ENCODE measurements at places on chromosomes 13 and 19.

DNA sequence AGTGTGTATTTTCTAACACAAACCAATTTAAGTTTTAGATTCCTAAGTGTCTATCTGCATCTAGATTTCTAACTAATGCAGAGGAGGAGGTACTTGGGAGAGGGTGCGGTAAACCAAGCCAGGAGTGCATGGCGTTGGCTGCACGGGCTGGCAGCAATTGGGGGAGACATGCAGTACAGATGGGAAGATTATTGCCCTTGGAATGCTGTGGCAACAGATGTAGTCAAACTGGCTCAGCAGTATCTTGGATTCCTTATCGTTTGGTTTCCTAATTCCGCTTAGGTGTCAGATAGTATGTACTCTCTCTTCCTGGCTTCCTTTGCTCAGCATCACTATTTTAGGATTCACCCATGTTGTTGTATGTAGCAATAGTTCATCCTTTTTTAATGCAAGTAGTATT lies 29.4 kb upstream of the STK24 start:
- no peak for DNase-seq

GRCh38 chr19:30132343-30133075 lies 190.5 kb downstream of the URI1 start:
- DNase-seq: no peak

DNA sequence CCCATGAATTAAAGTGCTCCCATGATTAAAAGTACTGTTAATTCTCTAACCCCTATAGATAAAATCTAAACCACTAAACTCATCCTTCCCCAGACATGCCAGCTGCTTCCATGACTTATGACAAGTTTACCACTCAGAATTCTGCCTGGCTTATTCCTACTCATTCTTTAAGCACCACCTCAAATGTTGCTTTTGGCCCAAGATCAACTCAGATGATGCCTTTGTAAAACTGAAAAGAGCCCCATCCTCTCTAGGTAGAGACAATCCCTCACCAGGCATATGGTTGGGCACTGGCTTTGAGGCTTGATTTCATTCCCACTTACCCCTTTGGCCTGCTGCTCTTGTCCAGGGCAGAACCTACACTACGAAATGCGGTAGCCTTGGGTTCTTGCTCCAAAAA lies 250.0 kb downstream of the DNAJC15 start:
- no peak for DNase-seq

GRCh38 chr13:33205224-33205623 lies 80.3 kb downstream of the STARD13 start:
- no peak for DNase-seq

GRCh38 chr13:89584058-89584620 lies 1763.3 kb upstream of the MIR17HG start:
- no peak for DNase-seq

GRCh38 chr19:2616741-2617392 lies 85.6 kb downstream of the GNG7 start:
- DNase-seq: peak; percentile 67

DNA sequence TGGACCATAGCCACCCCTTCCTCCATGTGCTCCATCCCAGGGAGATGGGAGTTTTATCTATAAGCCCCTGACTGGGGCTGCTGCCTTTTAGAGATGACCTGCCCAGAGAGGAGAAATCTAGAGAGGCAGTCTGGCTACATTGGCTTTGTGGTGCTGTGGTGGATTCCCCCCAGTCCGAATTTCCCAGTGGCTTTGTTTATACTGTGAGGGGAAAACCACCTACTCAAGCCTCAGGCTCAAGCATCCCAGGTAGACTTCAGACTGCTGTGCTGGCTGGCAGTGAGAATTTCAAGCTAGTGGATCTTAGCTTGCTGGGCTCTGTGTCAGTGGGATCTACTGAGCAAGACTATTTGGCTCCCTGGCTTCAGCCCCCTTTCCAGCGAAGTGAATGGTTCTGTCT lies 1195.7 kb upstream of the PCDH20 start:
- no peak for DNase-seq

DNA sequence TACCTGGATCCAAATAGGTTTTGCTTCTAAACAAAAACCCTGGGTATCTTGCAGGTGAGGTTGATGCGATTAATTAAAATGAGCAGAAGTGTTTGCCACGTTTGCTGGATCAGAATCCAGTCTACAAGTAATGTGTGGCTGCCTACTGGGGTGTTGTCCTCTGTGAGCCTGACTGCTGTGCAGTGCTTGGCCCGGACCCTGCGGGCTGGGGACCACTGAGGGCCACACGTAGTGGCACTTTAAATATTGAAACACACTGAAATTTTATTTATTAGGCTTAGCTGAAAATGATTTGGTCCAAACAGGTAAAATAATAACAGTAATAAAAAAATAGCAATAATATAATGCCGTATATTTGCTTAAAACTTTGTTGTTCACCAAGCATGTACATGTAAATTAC lies 338.0 kb downstream of the MYO16 start:
- no peak for DNase-seq

GRCh38 chr13:19818223-19818842 lies 35.6 kb upstream of the PSPC1 start:
- peak; percentile 40 for DNase-seq

DNA sequence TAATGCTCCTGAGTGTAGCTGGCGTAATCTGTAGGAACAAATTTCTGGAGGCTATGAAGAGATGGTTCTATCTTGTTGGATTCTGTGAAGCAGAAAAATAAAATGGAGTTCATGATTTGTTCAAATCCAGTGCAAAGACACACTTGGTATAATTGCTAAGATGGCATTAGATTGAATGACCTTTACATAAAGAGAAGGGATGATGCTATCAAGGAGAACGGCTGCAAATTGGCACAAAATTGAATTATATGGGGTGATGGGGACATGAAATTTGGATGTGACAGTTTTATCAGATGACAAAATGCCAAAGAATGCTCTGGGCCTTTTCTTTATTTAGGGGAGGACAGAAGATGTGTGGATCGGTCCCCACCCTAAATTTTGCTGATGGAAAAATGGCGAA lies 4.0 kb downstream of the METTL21C start:
- no peak for DNase-seq

GRCh38 chr19:2469102-2469914 lies 6.6 kb upstream of the GADD45B start:
- DNase-seq: peak; percentile 25

DNA sequence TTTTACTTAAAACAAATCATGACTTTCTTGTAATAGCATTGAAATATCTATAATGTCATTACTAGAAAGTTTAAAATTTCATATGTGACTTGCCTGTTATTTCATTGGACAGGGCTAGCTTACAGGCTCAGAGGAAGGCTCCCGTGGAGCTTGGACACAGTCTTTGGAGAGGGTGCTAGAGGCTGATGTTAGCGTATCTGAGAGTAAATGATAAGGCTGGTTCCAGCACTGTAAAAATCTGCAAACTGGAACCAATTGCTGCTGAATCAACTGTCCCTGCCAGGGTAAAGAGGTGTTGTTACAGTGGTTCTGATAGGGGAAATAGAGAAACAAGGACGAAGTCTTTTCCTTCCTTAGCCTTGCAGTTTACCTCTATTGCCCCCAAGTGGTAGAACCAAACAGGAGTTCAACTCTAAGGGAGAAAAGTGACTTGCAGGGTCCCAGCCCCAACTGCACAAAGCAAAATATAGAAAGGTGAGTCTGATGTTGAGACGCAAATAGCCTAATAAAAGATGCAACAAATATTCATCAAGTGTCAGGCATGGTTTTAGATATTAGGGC lies 901.7 kb downstream of the DIAPH3 start:
- no peak for DNase-seq

GRCh38 chr13:70237131-70237530 lies 128.9 kb upstream of the KLHL1 start:
- DNase-seq: no peak

GRCh38 chr13:99647596-99647985 lies 146.3 kb downstream of the TM9SF2 start:
- no peak for DNase-seq

DNA sequence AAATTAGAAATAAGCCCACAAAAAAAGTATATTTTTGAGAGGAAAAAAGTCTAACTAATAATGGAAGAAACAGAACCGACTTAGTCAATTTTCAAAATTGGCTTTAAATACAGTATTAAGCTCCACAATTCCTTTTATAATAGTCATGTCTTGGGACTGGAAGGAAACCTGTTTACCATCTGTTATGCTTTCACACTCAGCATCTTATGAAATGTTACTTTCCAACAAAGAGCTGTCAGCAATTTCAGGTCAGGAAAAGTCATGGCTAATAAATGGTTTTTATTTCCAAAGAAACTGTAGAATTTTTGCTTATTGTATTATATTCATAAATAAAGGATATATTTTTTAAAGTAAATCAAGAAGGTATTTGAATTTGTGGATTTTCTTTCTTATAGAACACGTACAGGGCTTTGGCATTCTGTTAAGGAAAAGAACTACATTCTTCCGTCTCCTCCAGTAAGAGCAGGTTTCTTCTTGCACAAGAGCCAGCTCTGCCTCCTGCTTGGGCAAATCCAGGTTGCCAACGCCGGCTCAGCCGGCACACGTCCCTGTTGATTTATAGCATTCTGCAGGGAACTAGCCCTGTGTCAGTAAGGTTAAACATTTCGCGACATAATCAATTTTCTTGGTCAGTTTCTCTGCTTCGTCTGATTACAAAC lies 52.9 kb upstream of the GPR12 start:
- DNase-seq: no peak

DNA sequence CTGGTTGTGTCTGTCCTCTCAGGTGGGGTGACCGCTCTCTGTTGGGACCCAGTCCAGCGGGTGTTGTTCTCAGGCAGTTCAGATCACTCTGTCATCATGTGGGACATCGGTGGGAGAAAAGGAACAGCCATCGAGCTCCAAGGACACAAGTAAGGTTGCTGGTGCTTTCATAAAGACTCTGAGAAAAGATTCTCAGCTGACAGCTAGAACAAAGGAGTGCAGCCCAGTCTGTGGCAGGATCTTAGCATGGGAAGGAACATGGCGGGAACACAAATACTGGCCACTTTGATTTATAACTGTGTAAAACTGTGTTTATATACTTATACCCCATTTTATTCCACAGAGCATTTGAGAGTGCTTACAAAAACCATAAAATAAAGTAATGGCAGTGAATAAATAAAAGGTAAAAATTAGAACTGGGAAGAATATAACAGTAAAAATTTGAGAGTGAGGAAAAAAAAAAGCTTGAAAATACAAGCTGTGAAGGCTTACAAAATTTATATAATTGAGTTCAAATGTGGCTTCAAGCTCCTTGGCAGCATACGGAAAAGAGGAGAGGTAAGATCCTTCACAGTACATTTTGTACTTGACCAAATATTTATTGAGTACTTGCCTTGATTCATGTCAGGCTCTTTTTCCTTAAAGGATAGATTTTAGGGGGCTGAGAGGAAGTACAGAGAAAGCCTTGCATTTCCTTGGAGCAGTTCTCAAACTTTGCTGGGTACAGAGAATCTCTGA lies 64.8 kb downstream of the DHRS12 start:
- no peak for DNase-seq

DNA sequence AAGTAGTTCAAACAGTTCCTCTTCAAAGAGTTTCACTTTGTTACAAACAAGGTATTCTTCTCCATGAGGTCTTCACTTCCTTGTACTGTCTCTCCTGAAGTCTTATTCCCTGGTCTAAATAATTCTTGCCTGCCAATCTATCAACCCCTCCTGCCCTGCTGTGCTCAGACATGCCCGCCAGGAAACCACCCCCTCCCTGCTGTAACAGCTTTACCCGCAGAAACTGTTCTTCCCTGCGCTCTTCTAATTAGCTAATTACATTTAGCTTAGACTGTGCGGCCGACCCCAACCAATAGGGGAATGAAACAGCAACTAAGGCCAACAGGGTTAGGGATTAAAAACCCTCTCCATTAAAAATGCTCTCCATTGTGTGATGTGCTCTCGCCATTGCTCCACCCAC lies 46.7 kb downstream of the ZNF846 start:
- DNase-seq: no peak

- DNase-seq: no peak
Measured at GRCh38 chr13:94218951-94219350, 260.5 kb downstream of the DCT start.

DNA sequence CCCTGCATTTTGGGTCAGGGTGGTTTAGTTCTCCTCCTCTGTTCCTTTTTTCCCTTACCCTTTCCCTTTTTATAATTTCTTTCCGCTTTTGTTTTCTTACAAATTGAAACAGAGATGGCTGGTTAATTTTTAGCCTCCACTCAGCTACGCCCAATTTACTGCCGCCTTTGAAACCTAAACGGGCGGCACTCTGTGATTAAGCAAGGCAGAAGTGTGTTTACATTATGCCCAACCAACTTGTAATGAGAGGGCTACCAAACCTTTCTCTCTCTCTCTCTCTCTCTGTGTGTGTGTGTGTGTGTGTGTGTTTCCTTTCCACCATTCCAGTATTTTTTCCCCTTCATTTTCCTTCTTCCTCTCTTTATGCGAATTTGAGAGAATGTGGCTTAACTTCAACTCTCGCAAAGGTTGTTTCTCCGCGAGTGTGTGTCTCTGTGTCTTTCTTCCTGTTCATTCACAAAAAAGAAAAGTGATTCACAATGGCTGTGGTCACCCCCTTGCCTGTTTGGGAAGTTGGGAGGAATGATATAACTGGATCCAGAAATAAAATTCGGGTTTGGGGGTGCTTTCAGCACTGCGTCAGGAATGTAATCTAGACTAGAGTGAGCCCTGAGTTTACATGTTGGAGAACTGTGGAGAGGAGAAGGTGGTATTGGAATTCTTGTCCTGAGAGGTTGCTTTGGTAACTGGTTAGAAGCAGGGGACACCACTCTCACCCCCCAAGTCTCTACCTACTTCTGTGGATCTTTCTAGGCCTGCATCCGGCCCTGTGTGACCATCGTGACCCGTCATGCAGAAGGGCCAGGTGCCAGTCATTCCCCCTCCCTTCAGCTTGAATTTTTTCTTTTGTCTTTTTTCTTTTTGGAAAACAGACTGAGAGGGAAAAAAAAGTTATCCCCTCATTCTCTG lies 31.4 kb downstream of the NFIX start:
- DNase-seq: no peak

GRCh38 chr13:43551897-43552456 lies 234.8 kb downstream of the ENOX1 start:
- no peak for DNase-seq

GRCh38 chr13:89363144-89363543 lies 1692.0 kb downstream of the SLITRK5 start:
- DNase-seq: no peak

DNA sequence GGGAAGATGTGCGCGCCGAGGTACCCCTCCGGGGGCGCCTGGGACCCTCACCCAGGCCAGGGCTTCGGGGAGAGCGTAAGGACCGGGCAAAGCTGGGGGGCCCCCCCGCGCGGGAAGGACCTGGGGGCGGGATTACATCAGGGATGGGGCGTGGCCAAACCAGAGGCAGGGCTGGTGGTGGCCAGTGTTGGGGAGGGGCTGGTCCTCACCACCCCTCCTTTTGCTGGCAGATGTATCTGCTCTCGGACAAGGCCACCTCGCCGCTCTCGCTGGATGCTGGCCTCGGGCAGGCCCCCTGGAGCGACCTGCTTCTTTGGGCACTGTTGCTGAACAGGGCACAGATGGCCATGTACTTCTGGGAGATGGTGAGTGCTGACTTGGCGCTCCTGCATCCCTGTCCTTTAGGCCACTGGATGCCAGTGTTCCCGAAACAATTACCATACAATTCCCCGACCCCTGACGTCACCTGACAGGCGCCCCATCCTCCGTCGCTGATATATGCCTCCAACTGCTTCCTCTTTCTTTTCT lies 25.3 kb downstream of the TRPM4 start:
- no peak for DNase-seq

GRCh38 chr13:47119575-47120235 lies 222.9 kb upstream of the HTR2A start:
- DNase-seq: no peak

GRCh38 chr13:95627590-95627989 lies 16.9 kb downstream of the DZIP1 start:
- DNase-seq: no peak

GRCh38 chr19:20926796-20927195 lies 3.7 kb downstream of the ZNF85 start:
- no peak for DNase-seq
